ENCODE measurements at places on chromosomes 6 and 20.

DNA sequence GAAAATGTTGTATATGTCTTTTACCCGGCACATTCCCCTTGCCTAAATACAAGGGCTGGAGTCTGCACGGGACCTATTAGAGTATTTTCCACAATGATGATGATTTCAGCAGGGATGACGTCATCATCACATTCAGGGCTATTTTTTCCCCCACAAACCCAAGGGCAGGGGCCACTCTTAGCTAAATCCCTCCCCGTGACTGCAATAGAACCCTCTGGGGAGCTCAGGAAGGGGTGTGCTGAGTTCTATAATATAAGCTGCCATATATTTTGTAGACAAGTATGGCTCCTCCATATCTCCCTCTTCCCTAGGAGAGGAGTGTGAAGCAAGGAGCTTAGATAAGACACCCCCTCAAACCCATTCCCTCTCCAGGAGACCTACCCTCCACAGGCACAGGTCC, 11.3 kb upstream of the MAPRE1 start:
- DNase-seq = no peak

GRCh38 chr20:49539481-49540231, 28.3 kb downstream of the PTGIS start:
- DNase-seq = no peak

- DNase-seq = no peak
Measured at GRCh38 chr6:110296241-110297025, 61.7 kb downstream of the METTL24 start.

GRCh38 chr6:67231092-67231491, 1404.0 kb upstream of the ADGRB3 start:
- no peak for DNase-seq

Data from T-helper 1 cell (primary cell).